ENCODE measurements at places on chromosomes 5 and 9.

DNA sequence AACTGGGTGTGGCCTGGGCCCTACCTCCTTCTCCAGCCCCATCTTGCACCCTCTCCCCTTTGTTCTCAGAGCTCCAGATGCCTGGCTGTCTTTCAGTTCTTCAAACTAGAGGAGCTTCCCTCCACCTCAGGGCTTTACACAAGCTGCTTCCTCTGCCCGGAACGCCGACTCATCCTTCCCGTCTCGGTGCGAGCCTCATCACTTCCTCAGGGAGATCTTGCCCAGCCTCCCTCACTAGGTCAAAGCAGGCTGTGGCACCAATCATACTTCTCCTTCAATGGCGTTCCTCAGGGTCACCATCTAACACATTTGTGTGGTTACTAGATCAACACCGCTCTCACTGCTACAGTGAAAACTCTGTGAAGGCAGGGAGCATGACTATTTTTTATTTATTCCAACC lies 56.2 kb upstream of the ZSWIM6 start:
- DNase-seq, result no peak

DNA sequence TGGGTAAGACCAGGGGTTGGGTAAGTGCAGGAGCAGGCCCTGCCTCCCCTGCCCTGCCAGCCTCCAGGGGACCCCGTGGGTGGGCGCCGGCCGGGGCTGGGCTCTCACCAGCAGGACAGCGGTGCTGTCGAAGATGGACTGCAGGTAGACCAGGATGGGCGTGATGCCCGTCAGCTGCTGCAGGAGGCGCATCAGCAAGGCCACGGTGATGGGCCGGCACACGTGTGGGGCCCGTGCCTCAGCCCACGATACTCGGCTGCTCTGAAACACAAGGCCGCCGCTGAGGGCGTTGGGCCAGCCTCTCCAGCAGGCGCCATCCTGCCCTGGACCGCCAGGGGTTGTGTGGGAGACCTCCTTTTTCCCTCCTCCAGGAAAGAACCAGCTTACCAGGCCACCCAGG lies 4.0 kb downstream of the SLC2A6 start:
- no peak for DNase-seq

DNA sequence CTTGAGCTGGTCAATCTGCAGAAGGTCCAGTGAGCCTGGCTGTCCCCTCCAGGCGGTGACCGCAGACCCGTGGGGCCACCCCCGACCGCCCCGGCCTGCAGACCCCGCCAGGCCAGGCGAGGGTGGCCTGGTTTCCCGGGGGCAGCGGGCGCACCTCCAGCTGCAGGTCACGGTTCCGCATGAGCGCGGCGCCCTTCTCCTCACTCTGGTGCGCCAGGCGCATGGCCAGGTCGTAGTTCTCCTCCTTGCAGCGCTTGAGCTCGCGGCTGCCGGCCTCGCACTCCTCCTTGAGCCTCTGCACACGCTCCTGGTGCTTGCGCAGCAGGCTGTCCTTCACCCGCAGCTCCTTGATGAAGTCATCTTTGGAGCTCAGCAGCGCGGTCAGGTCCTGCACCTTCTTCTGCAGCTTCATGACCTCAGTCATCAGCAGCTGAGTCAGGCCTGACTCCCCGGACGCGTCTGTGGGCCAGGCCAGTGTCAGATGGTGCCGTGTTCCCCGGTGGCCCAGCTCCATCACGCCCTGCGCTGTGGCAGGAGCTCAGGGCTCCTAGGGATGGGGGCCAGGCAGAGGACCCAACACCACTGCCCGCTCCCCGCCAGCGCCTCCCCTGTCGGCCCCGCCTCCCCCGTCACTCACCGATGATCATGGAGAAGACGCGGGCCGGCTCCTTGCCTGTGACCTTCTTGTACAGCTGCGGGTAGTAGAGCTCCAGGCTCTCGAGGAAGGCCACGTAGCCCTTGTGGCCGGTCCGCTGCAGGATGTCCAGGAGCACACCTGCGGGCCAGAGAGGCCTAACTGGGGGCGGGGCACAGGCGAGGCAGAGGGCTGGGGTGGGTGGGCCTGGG lies 2.6 kb downstream of the CARD9 start:
- no peak for DNase-seq

DNA sequence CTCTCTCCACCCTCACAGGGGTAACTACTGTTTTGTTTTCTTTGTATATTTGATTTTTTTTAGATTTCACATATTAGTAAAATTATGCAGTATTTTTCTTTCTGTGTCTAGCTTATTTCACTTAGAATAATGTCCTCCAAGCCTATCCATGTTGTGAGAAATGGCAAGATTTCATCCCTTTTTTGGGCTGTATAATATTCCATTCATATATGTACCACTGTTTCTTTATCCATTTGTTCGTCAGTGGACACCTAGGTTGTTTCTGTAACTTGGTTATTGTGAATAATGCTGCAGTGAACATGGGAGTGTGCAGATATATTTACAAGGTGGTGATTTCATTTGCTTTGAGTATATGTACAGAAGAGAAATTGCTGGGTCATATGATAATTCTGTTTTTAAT lies 144.0 kb upstream of the CHD1 start:
- no peak for DNase-seq

GRCh38 chr5:7904170-7904569 lies 35.2 kb downstream of the MTRR start:
- no peak for DNase-seq

DNA sequence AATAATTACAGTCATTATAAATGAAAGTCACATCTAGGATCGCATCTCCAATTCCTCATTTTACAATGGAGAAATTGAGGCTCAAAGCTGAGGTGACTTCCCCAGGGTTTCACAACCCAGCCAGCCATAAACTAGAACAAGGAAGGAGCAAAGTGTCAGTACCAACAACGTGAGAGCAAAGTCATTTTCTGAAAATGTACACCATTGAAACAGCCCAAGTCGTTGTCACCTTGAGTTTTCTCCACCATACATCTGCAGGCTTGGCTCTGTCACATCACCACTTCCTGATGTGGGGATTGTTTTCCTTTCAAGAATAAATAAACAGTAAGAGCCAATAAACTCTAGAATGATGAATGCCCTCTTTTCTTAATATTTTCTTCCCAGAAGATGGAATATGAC lies 184.5 kb upstream of the PTGER4 start:
- DNase-seq, result no peak

DNA sequence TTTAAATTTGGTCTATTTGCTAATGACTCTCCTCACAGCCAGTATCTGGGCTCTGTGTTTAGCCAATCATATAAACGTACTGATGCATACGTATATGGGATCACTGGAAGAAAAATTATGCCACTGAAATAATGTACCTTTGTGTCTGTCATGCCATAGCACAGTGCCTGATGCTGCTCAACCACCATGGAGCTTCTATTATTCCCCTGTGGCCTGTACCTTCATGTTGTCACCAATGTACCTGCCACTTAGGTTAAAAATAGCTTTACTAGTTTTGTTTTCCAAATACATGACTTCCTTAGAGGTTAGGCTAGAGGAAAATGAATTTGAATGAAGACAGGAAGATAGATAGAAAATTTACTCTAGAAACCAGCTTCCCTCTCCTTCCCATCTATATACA lies 34.6 kb downstream of the HACD4 start:
- DNase-seq, result no peak

DNA sequence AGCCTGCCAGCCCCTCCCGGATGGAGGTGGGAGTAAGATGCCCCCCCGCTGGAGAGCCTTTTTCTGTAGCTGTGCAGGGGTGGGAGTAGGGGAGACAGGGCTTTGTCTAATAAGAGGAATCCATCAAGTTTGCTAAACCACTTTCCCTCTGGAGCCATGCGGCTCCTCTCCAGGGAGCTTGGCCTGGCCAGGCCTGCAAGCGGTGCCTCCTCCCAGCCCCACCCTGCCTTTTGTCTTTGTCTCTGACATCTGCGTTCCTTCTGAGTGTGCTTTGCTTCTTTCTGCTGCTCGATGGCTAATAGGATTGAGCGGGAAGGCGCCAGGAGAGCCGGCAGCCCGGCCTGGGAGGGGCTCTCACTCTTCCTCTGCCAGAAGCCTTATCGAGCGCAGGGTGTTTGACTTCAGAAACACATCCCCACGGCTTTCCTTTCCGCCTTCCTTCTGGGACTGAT lies 26.7 kb upstream of the FCN1 start:
- no peak for DNase-seq

GRCh38 chr9:92661127-92661526 lies 8.8 kb downstream of the IPPK start:
- DNase-seq, result no peak

DNA sequence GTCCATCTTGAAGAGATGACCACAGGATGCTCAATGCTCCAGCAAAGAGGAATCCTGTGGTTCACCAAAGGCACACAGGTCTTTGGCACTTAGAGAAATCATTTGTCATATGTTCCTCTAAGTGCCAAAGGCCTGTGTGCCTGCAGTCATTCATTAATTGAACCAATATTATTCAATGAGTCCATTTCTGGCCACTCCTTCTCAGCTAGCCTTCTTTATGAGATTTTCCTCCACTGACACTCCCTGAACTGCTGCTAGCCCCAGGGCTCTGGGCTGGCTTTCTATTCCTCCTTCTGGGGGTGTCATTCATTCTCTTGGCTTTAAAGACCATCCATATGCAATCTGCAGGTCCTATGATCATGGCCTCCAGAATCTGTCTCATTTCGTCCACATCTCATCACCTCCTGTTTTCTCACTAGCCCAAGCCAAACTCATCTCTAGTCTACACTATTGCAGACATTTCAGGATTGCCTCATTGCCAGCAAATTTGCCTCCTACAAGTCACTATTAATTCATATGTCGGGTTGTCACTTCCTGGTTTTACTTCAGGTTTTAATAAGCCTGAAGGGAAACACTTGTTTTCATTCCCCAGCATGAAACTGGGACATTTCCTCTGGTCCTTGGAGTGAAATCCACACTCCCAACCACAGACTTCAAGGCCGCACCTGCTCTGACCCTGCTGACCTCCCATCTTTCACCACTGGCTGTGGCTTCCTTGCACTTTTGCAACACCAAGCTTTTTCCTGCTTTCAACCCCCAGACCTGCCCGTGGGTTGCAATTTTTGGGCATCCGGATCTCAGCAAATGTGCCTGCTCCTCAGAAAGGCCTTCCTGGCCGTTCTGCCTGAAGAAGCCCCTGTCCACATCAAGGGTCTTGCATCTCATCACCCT lies 35.1 kb downstream of the KCNIP1 start:
- DNase-seq, result no peak

DNA sequence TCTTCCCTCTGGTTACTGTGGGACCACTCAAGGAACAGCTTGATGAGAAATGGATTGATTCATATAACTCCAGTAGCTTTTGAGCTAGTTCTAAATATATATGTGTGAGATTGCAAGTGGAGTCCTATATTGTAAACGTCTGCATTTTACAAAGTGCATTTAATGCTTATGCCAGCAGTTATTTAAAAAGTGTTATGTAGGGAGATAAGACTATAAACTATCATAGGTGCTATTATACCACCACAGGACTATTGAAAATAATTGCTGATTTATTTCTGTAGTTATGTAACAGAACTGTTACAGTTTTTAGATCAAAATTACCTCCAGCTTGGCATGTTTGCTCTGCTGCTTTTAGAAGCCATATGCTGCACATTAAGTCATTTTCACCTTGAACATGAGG lies 36.2 kb downstream of the PTCD2 start:
- no peak for DNase-seq

GRCh38 chr5:179060116-179061008 lies at the start of gene ZNF354C:
Gene ZNF354C (plus strand): TSS chr5:179060373. CDS start chr5:179062069, 1,696 bp downstream.
- DNase-seq, result peak; percentile 77

DNA sequence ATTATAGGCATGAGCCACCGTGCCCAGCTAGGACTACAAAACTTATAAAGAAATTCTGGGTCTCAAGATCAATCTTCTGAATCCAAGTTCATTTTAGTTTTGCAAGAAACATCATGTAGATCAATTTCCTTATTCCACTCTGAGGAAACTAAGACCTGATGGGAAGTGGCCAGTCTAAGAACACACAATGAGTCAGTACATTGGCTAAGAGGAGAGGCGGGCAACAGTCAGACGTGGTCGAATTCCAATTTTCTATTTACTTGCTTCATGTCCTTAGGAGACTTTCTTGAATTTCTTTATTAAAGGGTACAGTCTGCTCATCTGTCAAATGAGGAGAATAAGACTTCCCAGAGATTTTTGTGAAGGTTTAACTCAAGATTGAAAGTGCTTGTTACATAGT lies 432.1 kb upstream of the BRINP1 start:
- no peak for DNase-seq

DNA sequence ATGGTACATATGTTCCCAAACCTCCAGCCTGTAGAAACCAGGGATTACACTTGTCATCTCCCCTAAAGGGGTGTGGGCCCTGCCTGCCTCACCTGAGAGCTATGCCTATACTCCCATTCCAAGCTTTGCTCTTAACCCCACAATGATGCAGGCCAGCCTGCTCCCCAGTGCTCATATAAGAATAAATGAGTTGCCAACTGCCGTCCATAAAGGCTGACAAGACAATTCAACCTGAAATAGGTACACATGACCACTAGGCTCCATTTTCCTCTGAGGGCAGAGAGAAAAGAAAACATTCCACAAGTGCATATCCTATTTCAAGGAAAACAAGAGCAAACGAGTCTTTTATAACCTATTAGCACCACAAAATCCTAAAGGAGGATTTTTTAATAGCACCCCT lies 28.4 kb downstream of the SKP1 start:
- no peak for DNase-seq

GRCh38 chr5:173882632-173883031 lies 5.5 kb upstream of the CPEB4 start:
- no peak for DNase-seq

GRCh38 chr9:31388660-31389059 lies 995.8 kb upstream of the ACO1 start:
- DNase-seq, result no peak

DNA sequence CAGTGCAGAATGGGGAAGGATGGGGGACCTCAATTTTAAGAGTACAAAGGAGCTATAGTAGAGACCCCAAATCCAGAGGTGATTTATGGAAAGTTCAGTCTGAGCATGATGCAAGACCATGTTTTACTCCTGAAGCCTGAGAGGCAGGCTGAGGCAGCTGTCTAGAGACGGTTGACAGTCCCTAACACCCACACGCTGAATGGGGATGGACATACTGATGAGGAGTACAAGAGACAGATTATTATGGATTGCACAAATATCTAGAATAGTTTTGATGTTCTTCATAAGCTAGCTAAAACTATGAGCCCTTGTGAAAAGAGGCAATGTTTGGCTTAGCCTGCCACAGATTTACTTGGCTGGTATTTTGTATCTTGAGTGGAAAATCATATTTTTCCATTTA lies 64.5 kb downstream of the PRR16 start:
- no peak for DNase-seq

DNA sequence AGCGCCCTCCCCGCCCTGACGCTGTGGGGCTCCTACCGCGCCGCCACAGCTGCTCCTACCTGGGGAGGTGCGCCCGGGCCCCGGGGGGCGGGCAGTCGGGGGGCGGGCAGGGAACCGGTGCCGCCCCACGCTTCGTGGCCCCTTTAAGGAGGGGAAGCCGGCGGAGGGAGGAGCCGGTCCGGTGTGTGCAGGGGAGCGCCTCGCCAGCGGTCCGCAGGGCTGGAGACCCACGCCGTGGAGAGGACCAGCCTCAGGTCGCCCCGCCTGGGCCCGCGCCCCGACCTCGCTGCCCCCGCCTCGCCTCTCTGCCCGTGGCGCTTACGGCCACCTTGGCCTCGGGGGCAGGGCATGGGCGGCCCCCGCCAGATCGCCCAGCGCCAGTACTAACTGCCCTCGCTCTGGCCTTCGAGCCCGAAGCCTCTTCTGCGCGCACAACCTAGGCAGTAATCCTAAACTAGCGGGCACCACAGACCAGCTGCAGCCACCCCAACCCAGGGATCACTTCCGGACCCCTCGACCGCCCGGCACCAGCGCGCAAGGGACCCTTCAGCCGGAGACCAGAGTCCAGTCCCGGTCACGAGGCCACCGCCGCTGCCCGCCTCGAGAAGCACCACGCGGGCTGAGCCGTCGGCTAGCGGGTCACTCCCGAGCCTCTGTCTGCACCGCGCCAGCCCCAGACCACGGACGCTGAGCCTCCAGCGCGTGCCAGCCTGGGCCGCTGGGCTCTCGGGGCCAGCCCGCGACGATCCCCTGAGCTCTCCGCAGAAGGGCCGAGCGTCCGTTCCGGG lies at the start of gene FOXE1:
FOXE1 (plus strand) TSS at position 171 of the 788 bp plus-strand sequence. CDS start 689 bp downstream, outside the sequence.
- no peak for DNase-seq

Data from cerebellar nuclear complex (tissue), 1 donor.